Stimulated activated CD4-positive, alpha-beta T cell treated with anti-CD3 and anti-CD28 coated beads, Interleukin-2, amount 100 ng/mL, for 48 hours (primary cell): ENCODE measurements at places on chromosomes 4 and X.

GRCh38 chrX:35017284-35017683 is 74.7 kb downstream of the FAM47B start:
- no peak for DNase-seq

GRCh38 chr4:150722908-150723362 is 141.0 kb downstream of the MAB21L2 start:
- DNase-seq, result no peak

DNA sequence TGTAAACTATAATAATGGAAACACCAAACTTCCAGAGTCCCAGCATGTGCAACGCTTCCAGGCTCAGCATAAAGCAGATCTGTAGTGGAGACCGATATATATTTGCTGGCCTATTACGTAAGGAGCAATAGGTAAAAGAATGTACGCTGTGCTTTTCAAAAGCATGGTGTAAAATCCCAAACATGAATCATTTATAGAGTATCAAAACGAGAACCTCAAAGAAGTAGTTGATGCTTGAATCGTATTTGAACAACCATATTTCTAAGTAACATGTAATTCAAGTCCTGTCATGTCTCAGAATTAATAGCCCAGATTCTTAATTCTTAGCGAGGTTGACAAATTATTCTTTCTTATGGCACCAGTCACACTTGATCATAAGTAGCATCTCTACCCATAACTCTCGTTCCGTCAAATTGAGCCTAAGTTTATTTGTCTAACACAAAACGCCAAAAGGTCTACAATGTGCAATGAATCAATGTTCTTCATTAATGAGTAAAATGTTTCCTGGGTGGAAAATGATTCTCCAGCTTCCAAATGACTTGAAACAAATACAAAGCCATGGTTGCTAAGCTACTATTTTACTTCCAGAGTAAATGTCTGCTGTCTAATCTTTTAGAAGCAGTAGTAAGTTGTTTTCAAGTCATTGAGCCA is 811.5 kb upstream of the FRG1 start:
- DNase-seq, result no peak

DNA sequence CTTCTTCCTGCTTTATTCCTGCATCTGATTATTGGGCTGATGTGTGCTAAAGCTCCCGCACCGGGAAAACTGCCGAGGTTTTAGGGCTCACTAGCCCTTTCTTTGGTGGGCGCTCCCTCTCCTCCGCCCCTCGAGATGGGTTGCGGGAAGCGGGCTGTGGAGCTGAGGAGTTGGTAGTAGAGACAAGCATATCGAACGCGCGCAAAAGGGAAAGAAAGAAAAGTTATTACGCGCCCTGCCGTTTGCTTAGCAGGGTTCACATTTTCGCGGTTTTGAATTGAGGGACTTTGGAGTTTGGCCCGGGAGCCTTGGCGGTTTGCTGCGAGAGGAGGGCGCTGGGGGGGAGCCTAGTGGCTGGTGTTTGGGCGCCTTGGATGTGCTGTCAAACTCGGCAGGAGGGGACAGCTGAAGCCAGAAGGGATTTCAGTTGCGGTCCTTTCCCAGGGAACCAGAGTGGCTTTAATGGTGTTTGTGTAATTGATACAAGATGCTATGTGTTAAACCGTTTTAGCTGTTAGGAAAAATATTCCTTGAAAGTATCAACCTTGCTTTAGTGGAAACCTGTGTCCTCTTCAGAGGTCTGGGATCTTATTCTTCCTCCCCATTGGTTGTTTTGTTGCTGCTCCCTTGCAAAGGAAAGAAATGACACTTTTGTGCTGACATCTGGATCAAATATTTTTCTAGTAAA is 1.1 kb downstream of the GAB1 start:
- DNase-seq, result no peak

DNA sequence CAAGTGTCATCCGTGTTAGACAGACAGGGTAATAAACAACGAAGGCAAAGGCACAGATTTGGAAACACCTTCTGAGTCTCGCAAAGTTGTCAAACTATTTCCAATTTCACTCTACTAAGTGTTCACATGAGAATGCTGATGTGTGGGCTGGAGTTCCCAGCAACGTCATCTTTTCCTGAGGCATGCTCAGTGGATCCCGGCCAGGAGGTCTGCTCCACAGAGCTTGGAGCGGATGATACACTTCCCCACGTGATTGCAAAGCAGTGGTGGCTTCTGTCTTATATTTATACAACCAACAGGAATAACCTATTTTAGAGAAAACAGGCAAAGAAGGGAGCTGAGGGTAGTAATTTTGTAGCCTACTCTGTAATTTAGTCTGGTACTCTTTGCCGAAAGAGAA is 40.1 kb upstream of the PDK3 start:
- DNase-seq, result no peak

GRCh38 chr4:99915449-99915848 is 21.2 kb upstream of the LAMTOR3 start:
- DNase-seq, result no peak

DNA sequence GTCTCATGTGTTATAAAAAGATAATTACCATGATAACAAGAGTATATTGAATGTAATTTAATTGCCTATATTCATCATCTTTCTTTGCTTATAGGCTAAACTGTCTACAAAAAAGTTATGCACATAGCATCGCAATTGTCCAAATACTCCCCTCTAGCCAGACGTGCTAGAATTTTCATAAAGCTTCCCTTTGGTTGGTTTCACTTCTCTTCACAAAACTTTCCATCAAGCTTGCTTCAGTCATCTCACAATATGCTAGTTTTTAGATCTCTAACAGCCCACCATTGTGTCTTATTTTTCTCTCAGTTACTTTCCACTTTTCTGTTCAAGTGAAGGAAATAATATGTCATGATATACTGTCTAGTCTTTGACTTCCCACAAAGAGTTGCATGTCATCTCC is 448.3 kb upstream of the SPANXN1 start:
- DNase-seq, result no peak

DNA sequence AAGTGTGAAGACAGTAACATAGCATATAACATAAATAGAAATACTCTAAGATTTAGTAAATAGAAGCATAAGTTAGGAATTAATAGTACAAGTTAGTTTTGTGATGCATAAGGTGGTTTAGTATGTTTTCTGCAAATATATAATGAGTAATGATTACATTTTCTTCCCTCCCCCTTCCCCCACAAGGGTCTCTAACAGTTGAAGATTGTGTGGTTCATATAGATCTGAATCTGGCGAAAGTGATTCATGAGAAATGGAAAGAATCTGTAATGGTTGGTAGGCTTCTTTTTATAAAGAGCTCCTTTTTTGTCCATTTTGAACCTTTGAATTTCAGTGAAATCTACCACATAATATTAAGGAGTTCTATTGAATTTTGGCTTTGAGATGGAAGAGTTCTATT is 66.3 kb downstream of the N4BP2 start:
- DNase-seq, result no peak

- DNase-seq, result no peak
These were observed 185.5 kb upstream of the PITX2 start for GRCh38 chr4:110808351-110808878.

DNA sequence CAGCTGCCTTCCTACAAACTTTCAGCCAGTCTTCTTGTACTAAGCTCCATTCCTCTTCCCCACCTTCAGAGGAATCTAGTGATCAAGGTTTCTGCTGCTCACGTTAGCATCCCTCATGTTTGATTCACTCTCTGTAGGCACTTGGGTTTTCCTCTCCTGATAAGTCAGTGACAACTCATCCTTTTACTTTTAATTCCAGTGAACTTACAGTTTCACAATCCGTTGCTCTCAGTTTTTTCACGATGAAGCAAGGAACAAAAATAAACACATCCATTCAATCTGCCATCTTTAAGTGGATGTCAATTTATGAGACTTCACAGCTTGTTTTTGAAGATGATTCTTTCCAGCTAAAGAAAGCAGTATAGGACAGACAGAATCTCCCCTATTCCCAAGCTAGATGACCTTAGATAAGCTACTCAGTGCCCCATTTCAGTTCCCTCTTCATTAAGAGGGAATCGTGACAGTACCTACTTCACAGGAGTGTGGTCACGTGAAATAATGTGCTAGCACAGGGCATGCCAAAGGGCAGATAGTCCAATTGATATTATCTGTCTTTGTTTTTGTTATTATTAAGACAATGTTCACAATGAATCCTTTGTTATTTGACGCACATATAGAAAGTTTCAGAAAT is 234.3 kb downstream of the PALLD start:
- no peak for DNase-seq

- no peak for DNase-seq
These were observed 81.7 kb upstream of the GPM6B start for GRCh38 chrX:13898603-13899002.

- DNase-seq, result peak; percentile 8
These were observed 27.3 kb downstream of the PRDX4 start for GRCh38 chrX:23694606-23695005.

- DNase-seq, result no peak
These were observed 534.1 kb upstream of the GALNTL6 start for GRCh38 chr4:171279131-171279530.

GRCh38 chrX:43897290-43897689 is 15.0 kb upstream of the MAOB start:
- no peak for DNase-seq

GRCh38 chrX:76454456-76454927 is 27.0 kb downstream of the MAGEE1 start:
- DNase-seq, result no peak

GRCh38 chr4:150510176-150510865 is 71.6 kb upstream of the MAB21L2 start:
- DNase-seq, result no peak

- DNase-seq, result no peak
These were observed 1.6 kb downstream of the CLOCK start for GRCh38 chr4:55545151-55545550.

DNA sequence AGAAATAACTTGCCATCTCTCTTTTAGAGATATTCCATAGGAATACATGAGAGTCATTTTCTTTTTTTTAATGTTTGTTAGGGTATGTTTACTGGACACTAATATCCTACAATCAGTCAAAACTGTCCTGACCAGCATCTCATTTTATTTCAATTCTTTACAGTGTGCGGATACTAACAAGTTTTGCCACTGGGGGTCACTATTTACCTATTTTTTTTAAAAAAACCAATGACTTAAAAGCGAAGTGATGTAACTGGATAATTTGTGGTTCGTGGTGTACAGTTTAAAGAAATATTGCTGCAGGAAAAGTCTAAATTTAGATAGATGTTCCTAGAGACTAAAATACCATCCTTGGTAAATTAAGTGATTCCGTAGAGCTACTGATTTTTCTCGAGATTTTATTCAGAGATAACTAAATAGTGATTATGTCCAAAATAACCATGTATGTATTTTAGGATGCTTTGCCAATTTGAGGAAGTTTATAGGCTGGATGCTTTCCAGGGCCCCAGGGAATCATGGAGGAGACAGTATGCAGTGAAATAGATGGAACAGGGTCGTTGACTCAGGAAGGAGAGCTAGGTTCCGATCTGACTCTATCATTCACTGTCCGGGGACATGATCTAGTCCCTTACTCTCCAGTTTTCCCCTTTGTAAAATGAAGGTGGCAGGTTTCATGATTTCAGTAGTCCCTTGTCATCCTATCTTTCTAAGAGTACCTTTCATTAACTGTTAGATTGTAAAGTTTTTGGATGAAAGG is 34.0 kb upstream of the GNPDA2 start:
- no peak for DNase-seq
